ENCODE measurements at places on chromosomes 6 and 20.
A peak's percentile ranks its signal among the peaks of the same experiment; 100 is the strongest.

GRCh38 chr6:43896329-43897255 lies 126.6 kb downstream of the VEGFA start:
- DNase-seq: peak; percentile 22

- no peak for DNase-seq
These were observed 12.6 kb downstream of the HLA-DPB1 start for GRCh38 chr6:33088258-33088930.

- no peak for DNase-seq
These were observed 59.9 kb upstream of the MAP3K4 start for GRCh38 chr6:160931378-160932310.

- no peak for DNase-seq
These were observed 1.1 kb upstream of the PBOV1 start for GRCh38 chr6:138219398-138219797.

GRCh38 chr6:138815797-138816528 lies 20.1 kb downstream of the ECT2L start:
- DNase-seq: peak; percentile 54

DNA sequence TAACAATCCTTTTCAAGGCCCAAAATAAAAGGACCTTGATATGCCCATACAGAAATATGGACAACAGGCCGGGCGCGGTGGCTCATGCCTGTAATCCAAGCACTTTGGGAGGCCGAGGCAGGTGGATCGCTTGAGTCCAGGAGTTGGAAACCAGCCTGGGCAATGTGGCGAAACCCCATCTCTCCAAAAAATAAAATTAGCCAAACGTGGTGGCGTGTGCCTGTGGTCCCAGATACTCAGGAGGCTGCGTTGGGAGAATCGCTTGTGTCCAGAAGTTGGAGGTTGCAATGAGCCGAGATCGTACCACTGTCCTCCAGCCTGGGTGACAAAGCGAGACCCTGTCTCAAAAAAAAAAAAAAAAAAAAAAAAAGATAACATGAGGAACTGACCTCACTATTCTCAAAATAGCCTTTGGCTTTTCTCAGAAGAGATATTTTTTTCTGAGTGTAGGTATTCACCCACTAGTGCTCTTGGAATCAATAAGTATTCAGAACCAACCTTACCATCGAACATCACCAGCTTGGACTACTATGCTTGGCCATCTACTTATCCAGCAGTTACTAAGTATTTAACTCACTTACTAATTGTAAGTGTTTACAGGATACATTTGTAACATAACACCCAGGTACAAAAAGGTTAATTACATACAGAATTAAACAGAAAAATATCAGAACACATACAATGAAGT lies 99.2 kb downstream of the OR2B2 start:
- peak; percentile 70 for DNase-seq

- peak; percentile 25 for DNase-seq
These were observed 2.3 kb upstream of the KIF16B start for GRCh38 chr20:16575390-16576140.

DNA sequence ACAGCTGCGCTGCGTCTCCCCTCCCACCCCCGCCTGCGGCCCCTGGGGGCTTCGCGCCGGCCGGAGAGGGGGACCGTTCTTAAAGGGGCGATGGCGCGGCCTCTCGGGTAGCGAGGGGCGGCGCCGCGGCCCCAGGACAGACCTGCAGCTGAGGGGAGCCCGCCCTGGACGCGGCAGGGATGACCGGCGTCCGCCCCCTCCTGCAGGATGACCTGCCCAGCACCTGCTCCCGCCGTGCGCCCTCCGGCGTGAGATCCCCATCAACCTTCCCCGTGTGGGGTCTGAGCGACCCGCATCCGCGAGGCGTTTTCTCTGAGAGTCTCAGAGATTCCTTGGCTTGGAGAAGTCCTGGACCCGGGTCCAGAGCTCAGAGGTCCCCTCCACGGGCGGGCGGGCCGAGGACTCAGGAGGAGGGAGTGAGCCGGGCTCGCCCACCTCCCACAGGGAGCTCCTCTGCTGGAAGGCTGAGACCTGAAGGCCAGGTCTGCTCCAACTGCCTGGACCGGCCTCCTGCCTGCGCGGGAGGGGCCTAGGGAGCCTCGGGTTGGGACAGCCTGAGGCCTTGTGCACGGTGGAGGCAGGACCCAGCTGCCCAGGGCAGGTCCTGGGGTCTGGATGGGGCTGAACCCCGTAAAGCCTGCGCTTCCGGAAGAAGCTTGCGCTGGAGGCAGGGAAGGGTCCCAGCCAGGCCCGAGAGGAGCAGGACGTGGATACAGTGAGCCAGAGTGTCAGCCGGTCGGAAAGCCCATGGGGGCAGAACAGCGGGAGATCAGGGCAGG lies 532 bp upstream of the NKAIN4 start:
- DNase-seq: no peak

DNA sequence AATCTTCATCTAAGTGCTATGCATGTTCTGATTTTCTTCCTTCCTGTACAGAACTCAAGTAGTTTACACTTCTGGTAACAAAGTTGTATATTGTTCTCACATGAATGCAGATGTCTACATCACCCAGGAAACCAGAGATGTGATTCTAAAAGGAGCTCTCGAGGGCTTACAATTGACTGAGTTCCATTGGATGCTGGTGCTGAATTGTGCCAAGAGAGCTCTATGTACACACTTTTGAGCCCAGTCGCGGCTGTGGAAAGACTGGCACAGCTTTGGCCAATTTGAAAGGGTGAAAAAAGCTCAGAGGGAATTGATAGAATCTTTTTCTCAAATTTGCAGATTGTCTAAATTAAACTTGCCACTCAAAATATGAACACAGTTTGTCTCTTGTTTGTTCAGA lies 340.7 kb downstream of the LMBRD1 start:
- DNase-seq: no peak

- no peak for DNase-seq
These were observed 83.0 kb upstream of the SGK1 start for GRCh38 chr6:134400941-134401340.

DNA sequence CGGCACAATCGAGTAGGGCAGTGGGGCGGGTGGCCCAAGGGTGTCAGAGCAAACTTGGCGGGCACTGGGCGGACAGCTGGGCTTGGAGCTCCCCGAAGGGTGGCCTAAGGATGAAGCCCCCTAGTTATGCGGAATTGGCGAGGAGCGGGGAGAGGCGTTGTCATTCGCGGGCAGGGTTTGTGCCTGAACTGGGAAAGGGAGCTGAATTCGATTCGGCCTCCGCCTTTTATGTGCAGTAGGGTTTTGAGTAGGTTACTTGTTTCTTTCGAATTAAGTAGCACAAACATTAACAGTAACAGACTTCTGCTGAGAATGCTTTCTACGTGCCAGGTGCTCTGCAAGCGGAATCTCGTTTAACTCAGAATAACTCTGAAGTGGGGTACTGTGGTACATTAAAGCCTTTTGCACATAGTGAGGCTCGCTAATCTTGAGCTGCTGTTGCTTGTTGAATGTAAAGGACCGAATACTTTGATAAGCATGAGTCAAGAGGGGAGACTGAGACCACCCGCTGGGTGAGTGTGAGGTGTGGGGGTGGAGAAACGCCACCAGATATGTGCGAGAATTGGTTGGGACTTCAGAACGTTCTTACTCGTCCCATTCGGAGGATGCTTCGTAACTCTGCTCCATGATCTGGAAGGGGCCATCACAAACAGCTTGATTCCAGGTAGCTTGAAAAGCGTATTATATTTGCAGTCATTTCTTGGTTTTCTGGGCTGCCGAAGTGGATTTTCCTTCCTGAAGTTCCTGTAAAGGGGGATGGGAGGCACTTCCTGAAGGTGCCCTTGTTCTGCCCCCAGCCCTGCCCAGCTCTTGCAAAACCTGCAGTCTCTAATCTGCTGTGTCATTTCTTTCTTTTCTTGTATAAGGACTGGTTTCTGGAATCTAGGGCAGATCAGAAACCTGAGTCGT lies 833 bp downstream of the RAB5IF start:
- peak; percentile 67 for DNase-seq

Data from erythroblast (primary cell).